ENCODE measurements at places on chromosomes 13 and 19.

GRCh38 chr13:39783051-39783450, 127.6 kb downstream of the COG6 start:
- DNase-seq, result no peak

DNA sequence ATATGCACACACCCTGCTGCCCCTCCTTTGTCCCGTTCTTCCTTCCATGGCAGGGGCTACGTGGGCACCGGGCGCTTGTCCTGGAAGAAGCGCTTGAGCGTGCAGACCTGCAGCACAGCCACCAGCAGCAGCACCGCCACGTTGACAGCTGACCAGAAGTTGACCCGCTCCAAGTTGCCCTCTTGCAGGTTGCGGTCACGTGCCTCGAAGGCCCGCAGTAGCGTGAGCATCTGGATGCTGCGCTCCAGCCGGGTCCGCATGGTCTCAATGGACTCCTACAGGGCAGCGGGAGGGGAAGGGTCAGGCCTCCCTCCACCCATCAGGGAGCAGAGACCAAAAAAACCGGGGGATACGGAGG, 3.1 kb downstream of the TMED1 start:
- DNase-seq, result no peak

DNA sequence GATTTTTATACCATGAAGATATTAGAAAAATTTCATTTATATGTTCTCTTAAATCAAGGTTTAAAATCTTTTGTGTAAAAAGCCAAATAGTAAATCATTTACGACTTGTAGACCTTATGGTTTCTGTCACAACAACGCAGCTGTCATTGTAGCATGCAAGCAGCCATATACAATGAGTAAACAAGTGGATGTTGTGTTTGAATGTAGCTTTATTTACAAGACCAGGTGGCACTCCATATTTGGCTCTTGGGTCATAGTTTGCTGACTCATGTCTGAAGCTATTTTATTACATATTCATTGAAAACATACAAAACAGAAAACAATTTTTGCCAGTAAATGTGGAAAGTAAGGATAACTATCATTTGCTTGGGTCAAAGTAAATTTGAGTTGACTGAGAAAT, 930.8 kb downstream of the SLITRK5 start:
- DNase-seq, result no peak

- DNase-seq, result no peak
These were observed 597.4 kb upstream of the SLITRK1 start for GRCh38 chr13:84479656-84480055.

GRCh38 chr19:52191389-52191788, 1.5 kb downstream of the PPP2R1A start:
- no peak for DNase-seq

DNA sequence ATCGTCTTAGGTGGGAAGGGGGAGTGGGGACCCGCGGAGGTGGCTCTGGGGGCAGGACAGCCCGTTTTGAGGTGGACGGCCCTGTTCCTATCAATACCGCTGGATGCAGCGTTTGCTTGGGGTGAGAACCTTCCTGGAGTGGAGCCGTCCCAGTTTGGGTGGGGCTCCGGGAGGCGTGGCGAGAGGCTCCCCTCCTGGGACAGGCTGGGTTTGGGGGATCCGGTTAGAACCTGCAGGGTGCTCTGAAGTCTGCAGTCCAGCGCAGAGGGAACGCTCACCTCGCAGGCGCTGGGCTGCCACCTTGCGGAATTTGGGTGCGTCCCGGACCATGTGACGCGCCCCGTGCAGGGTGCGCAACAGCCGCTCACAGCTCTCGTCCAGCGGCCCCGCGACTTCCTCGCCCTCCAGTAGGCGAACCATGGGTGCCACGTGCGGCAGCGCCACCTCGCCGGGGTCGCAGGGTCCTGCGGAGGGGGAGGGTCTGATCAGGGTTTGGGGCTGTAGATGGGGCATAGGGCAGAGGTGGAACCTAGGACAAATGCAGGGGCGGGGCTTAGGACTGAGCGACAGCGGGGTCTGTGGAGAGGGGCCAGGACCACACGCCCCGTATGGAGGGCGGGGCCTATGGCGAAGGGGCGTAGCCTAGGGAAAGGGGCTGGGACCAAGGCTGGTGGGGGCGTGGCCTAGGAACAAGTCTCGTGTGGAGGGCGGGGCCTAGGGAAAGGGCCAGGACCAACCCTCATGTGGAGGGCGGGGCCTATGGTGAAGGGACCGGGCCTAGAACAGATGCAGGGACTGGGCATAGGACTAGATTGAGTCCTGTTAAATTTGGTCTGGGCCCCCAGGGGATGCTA, 13.8 kb downstream of the SH2D3A start:
- DNase-seq, result peak; percentile 66

DNA sequence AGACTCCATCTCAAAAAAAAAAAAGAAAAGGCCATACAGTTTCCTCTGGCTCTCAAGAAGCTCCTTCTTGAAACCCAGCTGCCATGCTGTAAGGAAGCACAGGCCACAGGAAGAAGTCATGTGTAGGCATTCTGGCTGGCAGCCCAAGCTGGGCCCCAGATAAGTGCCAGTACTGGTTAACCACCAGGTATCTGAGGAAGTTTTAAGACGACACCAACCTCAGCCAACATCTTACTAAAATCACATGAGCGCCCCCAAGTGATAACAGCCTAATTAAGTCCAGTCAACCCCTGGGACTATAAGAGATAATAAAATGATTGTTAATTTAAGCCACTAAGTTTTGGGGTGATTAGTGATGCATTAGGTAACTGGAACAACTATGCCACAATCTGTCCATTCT, 27.4 kb upstream of the AKT2 start:
- DNase-seq, result no peak

DNA sequence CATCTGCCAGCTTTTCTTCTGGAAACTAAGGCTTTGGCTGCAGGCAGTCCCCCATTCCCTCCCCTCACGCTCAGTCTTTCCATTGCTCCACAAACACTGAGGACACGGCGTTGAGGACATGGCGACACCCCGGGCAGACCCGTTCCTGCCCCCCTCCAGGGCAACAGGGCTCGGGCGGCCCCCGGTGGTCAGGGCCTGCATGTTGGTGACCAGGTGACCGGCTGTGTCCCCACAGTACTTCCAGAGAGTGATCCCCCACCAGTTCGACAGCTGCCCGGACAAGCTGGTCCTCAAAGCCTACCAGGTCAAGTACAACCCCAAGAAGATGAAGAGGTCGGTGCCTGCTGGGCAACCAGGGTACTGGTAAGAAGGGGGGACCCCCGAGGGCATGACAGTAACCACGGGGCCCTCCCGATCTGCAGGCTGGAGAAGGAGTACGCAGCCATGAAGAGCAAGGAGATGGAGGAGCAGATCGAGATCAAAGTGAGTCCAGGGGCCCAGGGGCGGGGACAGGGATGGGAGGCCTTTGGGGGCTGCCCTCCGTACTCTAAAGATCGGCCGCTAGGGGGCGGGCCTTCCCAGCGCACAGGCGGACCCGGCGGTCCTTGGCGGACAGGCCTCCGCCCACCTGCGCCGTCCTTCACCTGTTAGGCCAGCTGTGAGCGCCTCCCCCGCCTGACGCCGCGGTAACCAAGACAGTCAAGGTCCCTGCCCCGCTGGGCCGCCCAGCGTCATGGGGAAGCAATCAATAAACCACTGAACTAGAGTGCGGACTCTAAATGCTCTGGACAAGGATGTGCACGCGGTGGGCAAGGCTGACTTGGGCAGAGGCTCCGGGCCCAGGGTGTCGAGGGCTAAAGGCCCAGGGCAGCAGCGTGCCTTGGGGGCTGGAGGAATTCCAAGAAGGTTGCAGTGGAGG, 21.1 kb downstream of the PRR36 start:
- peak; percentile 40 for DNase-seq

DNA sequence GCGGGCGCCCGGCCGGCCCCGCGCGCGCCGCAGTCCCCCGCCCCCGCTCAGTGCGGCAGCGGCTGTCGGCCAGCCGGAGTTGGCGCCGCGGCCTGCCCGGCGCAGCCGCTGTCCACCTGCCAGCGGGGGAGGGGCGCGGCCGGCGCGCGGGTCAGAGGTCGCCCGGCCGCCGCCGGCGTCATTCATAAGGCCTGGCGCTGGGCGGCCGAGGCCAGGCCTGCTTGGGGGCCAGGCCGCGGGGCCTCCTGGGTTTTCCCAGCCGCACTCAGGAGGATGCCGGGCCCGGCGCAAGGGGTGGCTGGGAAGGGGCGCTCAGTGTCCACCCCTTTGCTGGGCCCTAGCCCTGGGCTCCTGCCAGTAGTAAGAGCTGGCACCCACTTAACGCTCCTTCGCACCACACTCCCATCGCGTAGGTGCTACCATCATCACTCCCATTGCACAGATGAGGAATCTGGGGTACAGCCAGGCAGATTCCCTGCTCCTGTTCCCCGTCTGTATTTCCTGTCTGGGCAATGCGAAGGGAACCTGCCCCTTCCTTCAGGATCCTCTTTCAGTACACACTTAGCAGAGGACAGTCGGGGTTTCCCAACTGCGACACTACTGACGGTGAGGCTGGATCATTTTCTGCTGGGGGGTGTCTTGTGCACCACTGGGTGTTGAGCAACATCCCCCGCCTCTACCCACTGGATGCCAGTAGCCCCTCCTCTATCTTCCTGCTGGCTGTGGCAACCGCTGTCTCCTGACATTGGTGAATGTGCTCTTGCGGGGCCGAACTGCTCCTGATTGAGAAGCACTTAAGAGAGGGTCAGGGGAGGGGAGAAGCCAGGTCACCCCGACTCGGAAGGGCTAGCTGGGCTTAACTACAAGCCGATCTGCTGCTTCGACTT, 846 bp upstream of the PRKACA start:
- DNase-seq, result peak; percentile 19

- no peak for DNase-seq
These were observed 165.8 kb downstream of the KDM4B start for GRCh38 chr19:5134691-5135090.

DNA sequence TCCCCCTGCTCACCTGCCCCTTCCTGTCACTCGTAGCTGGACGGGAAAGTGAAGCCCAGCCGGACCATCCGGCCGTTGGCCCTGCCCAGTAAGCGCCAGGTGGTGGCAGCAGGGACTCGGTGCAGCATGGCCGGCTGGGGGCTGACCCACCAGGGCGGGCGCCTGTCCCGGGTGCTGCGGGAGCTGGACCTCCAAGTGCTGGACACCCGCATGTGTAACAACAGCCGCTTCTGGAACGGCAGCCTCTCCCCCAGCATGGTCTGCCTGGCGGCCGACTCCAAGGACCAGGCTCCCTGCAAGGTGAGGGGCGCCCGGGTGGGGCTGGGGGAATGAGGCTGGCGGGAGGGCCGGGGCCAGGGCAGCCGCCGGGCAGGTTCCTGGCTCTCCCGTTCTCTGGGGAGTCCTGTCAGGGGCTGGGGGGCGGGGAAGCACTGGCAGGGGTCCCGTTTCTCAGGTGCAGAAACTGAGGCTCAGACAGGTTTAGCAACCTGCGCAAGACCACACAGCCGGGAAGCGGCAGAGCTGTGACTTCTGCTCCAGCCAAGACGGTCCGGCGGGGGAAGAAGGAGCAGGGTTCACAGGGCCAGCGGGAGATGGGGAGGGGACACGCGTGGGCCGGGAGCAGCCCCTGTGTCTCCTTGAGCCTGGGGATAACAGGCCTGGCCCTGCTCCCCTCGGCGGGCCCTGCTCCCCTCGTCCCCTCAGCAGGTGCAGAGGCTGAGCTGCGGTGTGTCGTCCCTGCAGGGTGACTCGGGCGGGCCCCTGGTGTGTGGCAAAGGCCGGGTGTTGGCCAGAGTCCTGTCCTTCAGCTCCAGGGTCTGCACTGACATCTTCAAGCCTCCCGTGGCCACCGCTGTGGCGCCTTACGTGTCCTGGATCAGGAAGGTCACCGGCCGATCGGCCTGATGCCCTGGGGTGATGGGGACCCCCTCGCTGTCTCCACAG, 5.3 kb downstream of the GZMM start:
- no peak for DNase-seq

DNA sequence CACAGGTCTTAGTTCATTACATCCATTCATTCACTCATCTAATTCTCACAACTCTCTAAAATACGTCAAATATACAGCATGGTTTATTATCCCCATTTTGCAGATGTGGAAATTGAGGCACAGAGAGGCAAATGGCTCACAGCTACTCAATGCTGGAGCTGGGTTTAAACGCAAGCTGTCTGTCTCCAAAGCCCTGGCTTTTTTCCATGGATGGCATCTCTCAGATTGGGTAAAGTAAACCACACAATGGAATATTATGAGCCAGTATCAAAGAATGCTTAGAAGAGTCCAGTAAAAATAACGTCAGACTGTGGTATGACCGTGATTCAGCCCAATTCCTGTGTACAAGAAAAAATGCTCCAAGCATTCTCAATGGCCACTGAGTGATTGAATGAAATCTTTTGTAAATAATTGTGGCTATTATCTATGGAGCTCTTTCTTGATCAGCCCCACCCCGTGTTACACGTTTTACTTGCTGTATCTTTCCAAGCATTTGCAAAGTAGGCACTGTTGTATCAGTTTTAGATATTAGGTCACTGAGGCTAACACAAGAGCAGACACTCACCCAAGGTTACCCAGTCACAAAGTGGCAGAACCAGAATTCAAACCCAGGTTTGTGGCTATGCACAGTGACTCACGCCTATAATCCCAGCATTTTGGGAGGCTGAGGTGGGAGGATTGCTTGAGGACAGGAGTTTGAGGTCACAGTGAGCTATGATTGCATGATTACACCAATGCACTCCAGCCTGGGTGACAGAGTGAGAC, 5.5 kb upstream of the ACP7 start:
- no peak for DNase-seq

DNA sequence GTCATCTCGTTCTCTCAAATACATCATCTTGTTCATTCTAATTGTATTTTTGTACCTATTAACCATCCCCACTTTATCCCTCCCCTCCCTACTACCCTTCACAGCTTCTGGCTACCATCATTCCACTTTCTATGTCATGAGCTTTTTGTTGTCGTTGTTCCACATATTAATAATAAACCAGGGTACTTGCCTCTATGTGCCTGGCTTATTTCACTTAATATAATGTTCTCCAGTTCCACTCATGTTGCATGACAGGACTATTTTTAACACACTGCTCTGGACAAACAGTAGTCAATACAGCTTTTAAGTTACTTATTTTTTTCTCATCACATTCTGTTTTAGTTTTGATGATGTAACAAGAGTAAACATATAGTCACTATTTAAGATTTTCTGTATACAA, 872.3 kb downstream of the SLITRK1 start:
- DNase-seq, result no peak

DNA sequence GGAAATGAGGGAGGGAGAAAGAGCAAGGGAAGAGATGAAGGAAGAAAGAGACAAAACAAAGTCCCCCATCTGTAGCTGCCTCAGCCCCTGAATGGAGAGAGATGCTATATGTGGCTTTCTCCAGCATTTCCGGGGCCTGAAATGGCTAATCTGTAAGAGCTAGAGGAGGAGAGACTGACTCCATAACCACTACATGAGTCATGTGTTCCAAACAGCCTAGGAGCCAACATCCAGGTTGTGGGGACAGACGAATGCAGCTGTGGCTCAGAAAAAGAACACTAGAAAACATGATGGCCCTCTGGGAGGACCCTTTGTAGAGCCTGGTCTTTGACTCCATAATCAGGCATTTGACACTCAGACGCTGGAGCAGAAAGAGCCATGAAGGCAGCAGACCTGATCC, 292.0 kb upstream of the ZNF507 start:
- no peak for DNase-seq
